ENCODE measurements at places on chromosomes 2 and 18. TPM values are rescaled to one million over a fixed set of nuclear protein-coding genes. Genes with fewer than 3 reads are reported as not detected.

The TNS1 gene
- total RNA-seq, result 255 TPM

The HOXD4 gene
- total RNA-seq, result 2.4 TPM

The CYP27C1 gene
- 0.72 TPM for total RNA-seq

The SOX11 gene
- 10.1 TPM for total RNA-seq

The SLC66A3 gene
- 84.7 TPM for total RNA-seq

The ZBTB7C gene
- 1.7 TPM for total RNA-seq

The RGPD3 gene
- 4.1 TPM for total RNA-seq

The SLC30A3 gene
- total RNA-seq, result 5.5 TPM

The NTSR2 gene
- not detected for total RNA-seq

The GRB14 gene
- total RNA-seq, result 0.48 TPM

The ABI2 gene
- 34.7 TPM for total RNA-seq
